ENCODE measurements at places on chromosomes 3 and 15. TPM values are rescaled to one million over a fixed set of nuclear protein-coding genes. Genes with fewer than 3 reads are reported as not detected.

The ERC2 gene
- polyA plus RNA-seq, result 0.20 TPM

The SEC62 gene
- 17.0 TPM for polyA plus RNA-seq

The NUSAP1 gene
- polyA plus RNA-seq, result 28.0 TPM

The CCDC39 gene
- not detected for polyA plus RNA-seq

The SNX22 gene
- polyA plus RNA-seq, result 1.1 TPM

The FEZF2 gene
- not detected for polyA plus RNA-seq

The GABRR3 gene
- polyA plus RNA-seq, result not detected

The GP9 gene
- polyA plus RNA-seq, result not detected

The SLC2A2 gene
- not detected for polyA plus RNA-seq

The RBPMS2 gene
- polyA plus RNA-seq, result 7.9 TPM
